Hematopoietic multipotent progenitor cell treated with erythropoietin and hydrocortisone succinate and interleukin-3 and kit ligand, for 4 days (in vitro differentiated cells): ENCODE measurements at places on chromosomes 7 and 10.

DNA sequence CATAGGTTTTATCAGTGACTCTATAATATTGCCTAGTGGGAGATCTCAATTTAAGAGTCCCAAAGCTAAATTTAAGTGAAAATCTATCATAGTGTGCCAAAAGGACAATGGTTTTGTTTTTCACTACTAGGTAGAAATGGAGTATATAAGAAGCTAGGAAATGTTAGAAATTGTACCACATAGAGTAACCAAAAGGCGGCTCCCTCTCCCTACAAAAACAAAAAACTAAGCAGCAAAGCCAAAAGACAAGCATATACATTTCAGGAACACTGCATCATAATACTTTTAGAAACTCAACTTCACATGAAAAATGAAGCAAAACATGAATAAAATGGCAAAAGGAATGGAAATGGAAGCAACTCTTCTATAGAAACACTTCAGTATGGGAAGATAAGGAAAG is 271.6 kb downstream of the CACNA2D1 start:
- peak; percentile 6 for DNase-seq

DNA sequence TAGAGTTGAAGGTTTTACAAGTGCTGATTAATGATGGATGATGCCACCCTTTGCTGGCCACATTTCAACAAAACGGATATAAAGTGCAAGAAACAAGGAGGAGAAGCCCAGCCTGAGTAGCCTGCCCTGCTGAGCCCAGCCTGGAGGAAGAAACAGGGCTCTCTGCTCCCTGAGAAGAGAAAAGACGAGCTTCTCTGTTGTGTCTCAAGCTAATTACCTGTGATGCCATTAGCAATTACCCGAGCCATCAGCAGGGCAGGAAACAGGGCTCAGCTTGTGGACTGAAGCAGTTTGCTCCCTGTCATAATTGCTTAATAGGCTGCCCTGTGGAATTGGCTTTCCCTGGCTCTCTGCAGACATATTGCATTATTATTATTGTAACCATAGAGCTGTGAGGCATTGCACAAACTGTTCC is 709.3 kb upstream of the AUTS2 start:
- no peak for DNase-seq

GRCh38 chr7:28155019-28155660 is 25.5 kb downstream of the JAZF1 start:
- DNase-seq: no peak

- no peak for DNase-seq
These were observed 150.3 kb downstream of the POLR1F start for GRCh38 chr7:19558527-19558926.

GRCh38 chr10:73625004-73625883 is 16.0 kb downstream of the MYOZ1 start:
- DNase-seq: peak; percentile 67

DNA sequence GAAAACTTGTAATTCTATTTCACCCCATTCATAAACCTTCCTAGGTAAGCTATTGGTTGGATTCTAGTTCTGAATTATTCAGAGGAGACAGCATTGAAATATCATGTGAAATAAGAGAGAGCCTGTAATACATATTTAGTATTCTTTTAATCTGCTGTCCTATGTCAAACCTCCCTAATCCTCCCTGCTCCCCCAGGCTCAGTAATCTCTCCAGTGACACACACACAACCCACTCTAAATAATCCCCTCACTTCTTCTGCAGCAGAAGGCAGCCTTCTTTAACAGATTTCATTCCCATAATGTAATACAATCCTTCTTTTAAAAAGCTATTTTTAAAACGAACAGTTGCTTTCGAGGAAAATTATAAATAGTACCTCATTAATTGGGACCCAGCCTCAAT is 639.7 kb upstream of the AUTS2 start:
- DNase-seq: no peak
